ENCODE measurements at places on chromosomes 11 and 22. TPM values are rescaled to one million over a fixed set of nuclear protein-coding genes. Genes with fewer than 3 reads are reported as not detected.

PKNOX2 gene
- total RNA-seq = not detected

TEX54 gene
- not detected for total RNA-seq

BDNF gene
- not detected for total RNA-seq

DCDC1 gene
- not detected for total RNA-seq

DAGLA gene
- total RNA-seq = 0.45 TPM

MYBPC3 gene
- not detected for total RNA-seq

KDM4E gene
- total RNA-seq = not detected

CRYBB3 gene
- 0.25 TPM for total RNA-seq

TRIM29 gene
- not detected for total RNA-seq

IGLL1 gene
- not detected for total RNA-seq

LRRC75B gene
- 1.0 TPM for total RNA-seq

CD82 gene
- total RNA-seq = 128 TPM

APOA4 gene
- total RNA-seq = not detected

NRXN2 gene
- 0.15 TPM for total RNA-seq

FOLR3 gene
- not detected for total RNA-seq

SCGB1A1 gene
- not detected for total RNA-seq

FAM181B gene
- total RNA-seq = not detected

- DNase-seq = no peak
Observed at GRCh38 chr11:120013325-120014250, 124.3 kb downstream of the TRIM29 start.

DNA sequence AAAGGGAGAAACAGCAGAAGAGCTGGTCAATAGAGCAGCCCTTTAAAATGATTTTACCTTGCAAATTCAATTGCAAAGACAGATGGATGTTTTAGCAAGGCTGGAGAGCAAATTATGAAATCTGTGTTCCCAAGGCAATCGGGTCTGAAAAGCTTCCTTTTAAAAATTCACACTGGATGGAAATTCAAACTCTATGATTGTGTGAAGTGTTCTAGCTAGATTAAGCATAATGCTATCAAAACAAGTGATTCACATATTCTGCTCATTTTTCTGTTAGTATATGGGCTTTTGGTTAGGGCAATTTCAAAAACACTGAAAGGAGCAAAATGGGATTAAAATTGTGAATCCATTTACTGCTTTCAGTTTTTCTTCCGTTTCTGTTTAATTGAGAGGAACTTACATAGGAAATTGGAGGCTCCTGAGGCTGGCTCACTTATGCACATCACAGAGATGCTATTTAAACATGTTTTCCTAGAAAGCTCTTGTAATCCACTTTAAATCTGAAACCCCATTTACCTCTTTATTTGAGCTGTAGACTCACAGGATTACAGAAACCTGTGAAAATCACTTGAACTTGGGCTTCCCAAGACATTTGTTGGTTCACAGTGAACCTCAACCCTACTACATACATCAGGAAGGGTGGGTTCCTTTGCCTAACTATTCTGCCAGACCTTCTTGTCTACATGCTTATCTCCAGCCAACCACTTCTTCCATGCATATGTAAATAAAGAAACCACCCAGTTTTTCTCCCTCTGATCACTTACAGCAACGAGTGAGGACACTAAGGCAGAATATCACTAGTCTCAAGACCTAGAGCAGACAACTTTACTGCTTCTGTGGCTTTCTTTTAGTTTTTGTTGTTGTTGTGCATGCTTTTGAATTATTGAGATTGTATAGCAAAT lies 201.9 kb upstream of the PITPNB start:
- DNase-seq = no peak

DNA sequence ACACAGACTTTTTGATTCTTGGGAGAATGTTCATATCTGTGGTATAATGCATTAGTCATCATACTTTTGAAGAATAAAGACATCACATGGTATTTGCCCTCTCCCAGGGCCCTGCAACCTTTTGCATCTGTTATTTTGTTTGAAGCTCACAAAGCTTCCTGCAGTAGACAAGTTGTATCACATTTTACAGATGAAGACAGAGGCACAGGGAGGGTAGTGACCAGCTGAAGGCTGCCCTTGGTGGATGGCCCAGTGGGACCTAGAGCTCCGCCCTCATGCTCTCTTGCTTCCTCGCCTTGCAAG lies 66.4 kb downstream of the UBASH3B start:
- no peak for DNase-seq

GRCh38 chr22:21994881-21995444 lies 12.4 kb upstream of the TOP3B start:
- no peak for DNase-seq

- DNase-seq = no peak
Observed at GRCh38 chr11:111797145-111797581, 31.0 kb upstream of the PPP2R1B start.

DNA sequence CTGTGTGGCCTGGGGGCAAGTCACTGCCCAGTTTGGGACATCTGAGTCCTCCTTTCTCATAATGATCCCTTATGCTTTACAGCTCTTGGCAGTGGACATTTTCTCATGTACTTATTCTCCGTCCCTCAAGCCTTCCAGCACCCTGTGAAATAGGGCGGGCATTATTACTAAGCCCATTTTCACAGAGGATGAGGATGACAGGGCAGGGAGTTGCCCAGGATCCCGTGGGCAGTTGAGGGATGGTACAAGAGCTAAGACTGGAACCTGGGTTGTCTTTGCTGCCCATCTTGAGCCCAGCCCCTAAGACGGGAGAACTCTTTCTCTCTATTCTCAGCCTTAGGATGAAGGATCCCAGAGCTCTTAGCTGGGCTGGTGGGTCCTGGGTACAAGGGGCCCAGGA lies 11.2 kb downstream of the CD82 start:
- no peak for DNase-seq

GRCh38 chr11:123740787-123741158 lies 687 bp downstream of the ZNF202 start:
- DNase-seq = no peak

GRCh38 chr11:134911514-134912180 lies 499.6 kb upstream of the B3GAT1 start:
- DNase-seq = no peak

DNA sequence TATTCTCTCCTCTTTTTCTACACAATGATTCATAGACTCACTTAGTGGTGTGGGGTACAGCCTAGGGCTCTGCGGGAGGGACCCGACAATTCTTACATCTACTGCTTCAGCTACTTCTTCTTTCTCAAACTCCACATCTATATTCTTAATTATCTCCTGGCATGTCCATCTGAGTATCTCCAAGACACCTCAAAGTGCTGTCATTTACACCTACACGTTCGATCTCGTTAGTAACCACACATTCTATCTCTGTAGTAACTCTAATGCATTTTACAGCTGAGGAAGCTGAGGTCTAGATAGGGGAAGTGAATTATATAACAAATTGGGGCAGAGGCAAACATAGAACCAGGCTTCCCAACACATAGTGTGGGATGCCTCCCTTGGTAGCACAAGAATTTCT lies 27.7 kb upstream of the RRM1 start:
- DNase-seq = no peak

DNA sequence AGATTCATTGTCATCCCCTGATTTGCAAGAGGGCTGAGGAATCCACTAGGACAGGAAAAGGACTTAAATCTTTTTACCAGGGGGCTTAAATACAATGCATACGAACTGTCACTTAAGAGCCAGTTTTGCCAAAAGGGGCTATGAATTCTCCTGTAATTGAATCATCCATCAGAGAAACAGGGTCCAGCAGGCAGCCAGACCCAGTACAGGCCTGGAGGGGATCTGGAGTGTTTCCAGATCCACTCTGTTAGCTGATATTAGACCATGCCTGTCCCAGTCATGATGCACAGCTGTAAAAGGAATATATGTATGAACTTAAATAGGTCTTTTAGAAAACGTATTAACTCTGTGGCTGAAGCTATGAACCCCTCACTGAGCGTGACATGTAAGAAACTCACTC lies 53.8 kb upstream of the PRSS23 start:
- no peak for DNase-seq

GRCh38 chr22:27488456-27489177 lies 312.9 kb downstream of the MN1 start:
- no peak for DNase-seq

GRCh38 chr11:94849839-94850238 lies 81.7 kb downstream of the AMOTL1 start:
- DNase-seq = no peak

GRCh38 chr11:66684635-66685034 lies 6.9 kb upstream of the RBM4B start:
- no peak for DNase-seq

GRCh38 chr11:126233391-126233790 lies 21.8 kb downstream of the FAM118B start:
- DNase-seq = no peak

- no peak for DNase-seq
Observed at GRCh38 chr22:29937940-29938693, 55.1 kb downstream of the MTMR3 start.

- DNase-seq = no peak
Observed at GRCh38 chr11:44191322-44192016, 96.0 kb downstream of the EXT2 start.

- no peak for DNase-seq
Observed at GRCh38 chr11:29656597-29656996, 360.2 kb downstream of the KCNA4 start.

DNA sequence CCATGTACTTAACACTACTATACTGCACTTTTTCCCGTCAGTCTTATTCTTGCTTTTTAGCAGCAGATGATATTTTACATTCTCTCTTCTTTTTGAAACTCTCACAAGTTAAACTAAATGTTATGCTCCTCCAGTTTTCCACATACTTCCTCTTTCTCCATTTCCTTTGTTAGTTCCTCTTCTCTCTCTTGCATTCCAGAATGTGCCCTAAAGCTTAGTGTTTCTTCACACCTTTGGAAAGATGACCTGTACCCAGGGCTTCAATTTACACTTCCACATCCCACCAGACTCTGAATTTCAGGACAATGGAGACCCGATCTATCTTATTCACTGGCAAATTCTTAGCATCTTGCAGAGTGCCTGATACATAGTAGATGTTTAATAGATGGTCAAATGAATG lies 51.8 kb downstream of the APIP start:
- no peak for DNase-seq
